ENCODE measurements at places on chromosomes 6 and 20. TPM values are rescaled to one million over a fixed set of nuclear protein-coding genes. Genes with fewer than 3 reads are reported as not detected.

Gene COX4I2
- total RNA-seq, result not detected

Gene OR2B6
- not detected for total RNA-seq

Gene TXNDC5
- 121 TPM for total RNA-seq

Gene KIF25
- not detected for total RNA-seq

Gene MARCKS
- total RNA-seq, result 8.4 TPM

Gene ZFP57
- not detected for total RNA-seq

Gene ARMC12
- total RNA-seq, result 0.43 TPM

Gene ENTPD6
- total RNA-seq, result 51.2 TPM

Gene GGTLC1
- total RNA-seq, result not detected

Gene MOCS3
- total RNA-seq, result 10.3 TPM

Gene EYA4
- not detected for total RNA-seq

Gene ADTRP
- 16.6 TPM for total RNA-seq
